ENCODE measurements at places on chromosomes 7 and 10.

GRCh38 chr7:123655614-123656013 lies at the start of gene LMOD2:
LMOD2 (plus strand) TSS chr7:123655866; CDS start chr7:123655964, 98 bp downstream.
- DNase-seq = no peak

DNA sequence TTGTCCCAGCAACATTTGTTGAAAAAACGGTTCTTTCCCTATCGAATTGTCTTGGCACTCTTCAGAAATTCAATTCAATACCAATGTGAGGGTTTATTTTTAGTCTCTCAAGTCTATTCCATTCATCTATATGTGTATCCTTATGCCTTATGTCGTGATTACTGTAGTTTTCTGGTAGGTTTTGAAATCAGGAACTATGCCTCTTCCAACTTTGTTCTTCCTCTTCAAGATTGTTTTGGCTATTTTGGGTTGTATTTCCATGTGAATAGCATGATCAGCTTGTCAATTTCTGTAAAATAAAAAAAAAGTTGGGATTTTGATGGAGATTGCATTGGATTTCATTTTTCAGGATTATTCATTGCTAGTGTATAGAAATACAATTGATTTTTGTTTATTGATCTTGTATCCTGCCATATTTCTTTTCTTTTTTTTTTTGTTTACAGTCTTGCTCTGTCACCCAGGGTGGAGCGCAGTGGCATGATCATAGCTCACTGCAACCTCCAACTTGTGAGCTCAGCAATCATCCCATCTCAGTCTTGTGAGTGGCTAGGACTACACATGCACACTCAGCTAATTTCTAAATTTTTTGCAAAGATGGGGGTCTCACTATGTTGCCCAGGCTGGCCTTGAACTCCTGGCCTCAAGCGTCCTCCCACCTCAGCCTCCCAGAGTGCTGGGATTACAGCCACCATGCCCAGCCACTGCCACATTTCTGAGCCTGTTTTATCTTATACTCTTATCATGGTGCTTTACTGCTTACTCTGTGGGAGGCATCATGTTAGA lies 46.2 kb upstream of the MKLN1 start:
- no peak for DNase-seq

DNA sequence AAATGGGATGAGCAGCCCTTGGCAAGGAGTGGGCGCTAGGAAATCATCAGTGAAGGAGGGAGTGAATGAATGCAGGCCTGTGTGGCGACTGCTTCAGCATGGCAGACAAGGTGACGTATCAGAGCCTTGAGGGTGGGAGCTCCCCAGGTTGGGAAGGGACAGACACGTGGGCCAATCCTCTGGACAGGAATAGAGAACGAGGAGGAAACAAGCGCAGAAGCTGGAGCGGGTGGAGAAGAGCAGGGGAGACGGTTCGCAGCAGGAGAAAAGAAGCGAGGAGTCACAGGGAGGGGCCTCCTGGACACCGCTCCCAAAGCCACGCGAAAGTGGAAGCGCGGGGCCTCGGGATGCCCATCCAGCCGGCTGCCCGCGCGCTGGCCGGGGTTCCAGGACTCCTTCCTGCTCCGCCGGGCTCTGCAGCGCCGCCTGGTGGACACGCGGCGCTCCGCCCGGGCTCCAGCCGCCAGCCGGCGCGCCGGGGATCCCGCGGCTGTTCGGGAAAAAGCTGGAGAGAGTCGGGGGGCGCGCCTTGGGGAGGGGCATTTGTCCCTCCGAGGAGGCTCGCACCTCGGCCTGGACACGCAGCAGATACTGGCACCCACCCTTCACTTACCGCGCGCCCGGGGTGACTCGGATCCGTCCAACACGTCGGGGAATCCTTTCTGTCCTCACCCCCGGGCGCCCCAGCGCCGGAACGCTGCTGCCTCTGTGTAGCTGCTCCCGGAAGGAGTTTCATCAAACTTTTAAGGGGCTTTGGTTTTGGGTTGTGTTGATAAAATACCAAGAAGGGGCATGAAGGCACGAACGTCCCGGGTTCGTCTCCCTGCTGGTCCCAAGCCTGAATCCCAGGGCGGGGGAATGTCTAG lies 6.3 kb downstream of the ZNF503 start:
- peak; percentile 20 for DNase-seq

DNA sequence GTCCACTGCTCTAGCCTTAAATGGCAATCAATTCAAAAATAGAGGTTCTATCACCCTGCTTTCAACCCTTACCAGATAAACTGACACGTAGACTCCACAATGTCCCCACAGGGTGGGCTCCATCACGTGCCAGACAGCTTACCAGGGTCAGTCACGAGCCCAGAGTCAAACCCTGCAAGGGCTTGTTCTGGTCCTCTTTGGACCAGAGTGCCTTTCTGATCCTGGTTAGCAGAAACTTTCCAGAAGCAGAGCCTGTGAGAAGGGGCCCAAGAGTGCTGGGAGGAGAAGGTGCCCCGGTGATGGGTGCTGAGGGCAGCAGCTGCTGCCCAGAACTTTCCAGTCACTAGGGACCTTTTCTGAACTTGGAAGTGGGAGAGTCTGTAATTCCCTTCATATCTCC lies 354 bp upstream of the GIMAP5 start:
- no peak for DNase-seq

GRCh38 chr10:126034586-126034985 lies 138.2 kb downstream of the FANK1 start:
- DNase-seq = no peak

DNA sequence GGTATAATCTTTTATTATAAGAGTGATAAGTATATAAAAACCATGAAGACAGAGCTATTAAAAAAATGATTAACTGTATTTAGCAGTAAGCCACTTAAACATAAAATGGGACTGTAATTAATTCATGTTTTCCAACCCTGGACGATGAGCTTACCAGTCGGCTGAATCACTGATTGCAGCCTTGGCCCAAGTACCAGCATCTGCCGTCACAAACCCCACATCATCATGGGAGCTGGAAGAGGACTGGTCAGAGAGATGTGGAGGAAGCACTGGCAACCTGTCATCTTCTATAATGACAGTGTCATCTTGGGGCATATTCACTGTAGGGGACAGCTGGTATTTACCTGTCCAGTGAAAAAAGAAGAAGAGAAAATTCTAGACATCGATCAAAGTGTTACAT lies 473.6 kb downstream of the PARD3 start:
- no peak for DNase-seq

- peak; percentile 65 for DNase-seq
These were observed 16.6 kb downstream of the ACBD5 start for GRCh38 chr10:27223964-27224363.

DNA sequence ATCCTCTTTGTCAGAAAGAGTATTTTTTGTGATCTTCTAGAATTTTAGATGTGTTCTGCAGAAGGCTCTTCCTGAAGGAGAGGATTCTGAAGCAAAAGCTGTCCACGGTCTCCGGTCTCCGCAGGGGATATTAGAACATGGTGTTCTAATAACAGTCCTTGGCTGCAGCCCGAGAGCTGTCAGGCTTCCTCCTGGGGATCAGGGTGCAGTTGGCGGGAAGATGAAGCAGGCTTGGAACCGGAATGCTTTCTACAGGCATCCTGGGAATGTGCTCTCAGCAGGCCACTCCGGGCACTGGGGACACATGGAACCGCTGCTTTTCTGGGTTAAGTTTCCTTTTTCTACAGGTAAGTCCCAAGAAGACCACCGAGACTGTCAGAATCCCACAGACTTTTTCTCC lies 118.6 kb upstream of the PARD3 start:
- no peak for DNase-seq

GRCh38 chr10:98272656-98273055 lies 4.7 kb upstream of the LOXL4 start:
- no peak for DNase-seq

GRCh38 chr7:3301831-3302618 lies 973 bp downstream of the SDK1 start:
- DNase-seq = no peak

DNA sequence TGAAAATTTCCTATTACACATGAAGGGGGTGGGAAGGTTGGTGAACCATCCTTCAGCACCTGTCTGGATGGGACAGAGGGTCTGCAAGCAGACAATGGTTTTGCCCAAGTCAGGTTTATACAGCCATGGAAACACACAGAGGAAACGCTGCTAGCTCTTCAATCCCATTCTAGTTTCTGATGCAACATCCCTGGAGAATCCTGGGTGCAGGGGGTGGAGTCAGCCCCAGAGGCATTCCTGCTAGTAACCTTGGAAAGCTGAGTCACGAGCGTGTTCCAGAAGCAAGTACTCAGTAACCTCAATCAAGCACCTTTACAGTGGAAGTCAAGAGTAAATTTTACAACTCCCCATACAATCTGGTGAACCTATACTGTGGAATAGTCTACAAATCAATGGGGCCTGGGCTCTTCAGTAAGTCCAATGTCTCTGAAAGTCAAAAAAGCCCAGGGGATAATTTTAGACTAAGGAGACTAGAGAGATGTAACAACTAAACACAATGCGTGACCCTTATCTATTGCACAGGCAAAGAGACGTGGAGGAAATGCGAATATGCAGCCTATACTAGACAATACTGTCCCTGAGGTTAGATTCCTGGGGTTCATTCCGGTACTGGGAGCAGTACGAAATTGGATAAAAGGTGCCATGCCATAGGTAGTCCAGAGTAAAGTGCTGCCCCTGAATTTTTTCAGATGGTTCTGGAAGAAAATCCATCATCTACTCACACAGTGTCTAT lies 95.4 kb downstream of the ZRANB1 start:
- no peak for DNase-seq

GRCh38 chr10:130709415-130709814 lies 573.2 kb downstream of the GLRX3 start:
- no peak for DNase-seq

GRCh38 chr10:122445469-122445868 lies 9.0 kb upstream of the ARMS2 start:
- DNase-seq = no peak
